ENCODE measurements at places on chromosomes 11 and 22. TPM values are rescaled to one million over a fixed set of nuclear protein-coding genes. Genes with fewer than 3 reads are reported as not detected.

OR8B8 gene
- not detected for total RNA-seq

BCL2L13 gene
- total RNA-seq = 25.7 TPM

MAPK8IP1 gene
- 2.8 TPM for total RNA-seq

ALX4 gene
- not detected for total RNA-seq

TEAD1 gene
- 26.9 TPM for total RNA-seq

All from dermis microvascular lymphatic vessel endothelial cell (primary cell).